ENCODE measurements at places on chromosomes 2 and 18. TPM values are rescaled to one million over a fixed set of nuclear protein-coding genes. Genes with fewer than 3 reads are reported as not detected.

The LANCL1 gene
- total RNA-seq, result 19.9 TPM

DNA sequence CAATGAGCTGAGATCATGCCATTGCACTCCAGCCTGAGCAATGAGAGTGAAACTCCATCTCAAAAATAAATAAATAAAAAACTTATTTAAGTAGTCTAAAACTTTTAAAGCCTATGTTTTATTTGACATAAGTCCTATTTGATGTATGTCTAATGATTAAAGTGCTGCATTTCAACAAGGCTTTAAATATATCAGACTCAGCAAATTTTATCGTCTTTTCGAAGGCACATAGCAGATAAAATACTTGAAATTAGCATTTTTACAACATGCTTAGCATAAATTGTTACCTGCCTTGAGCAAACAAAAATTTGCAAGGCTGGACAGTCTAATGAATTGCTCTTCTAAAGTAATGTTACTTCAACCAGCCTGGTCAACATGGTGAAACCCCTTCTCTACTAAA, 85.9 kb downstream of the PRKRA start:
- DNase-seq, result no peak

The ST8SIA5 gene
- 0.34 TPM for total RNA-seq

DNA sequence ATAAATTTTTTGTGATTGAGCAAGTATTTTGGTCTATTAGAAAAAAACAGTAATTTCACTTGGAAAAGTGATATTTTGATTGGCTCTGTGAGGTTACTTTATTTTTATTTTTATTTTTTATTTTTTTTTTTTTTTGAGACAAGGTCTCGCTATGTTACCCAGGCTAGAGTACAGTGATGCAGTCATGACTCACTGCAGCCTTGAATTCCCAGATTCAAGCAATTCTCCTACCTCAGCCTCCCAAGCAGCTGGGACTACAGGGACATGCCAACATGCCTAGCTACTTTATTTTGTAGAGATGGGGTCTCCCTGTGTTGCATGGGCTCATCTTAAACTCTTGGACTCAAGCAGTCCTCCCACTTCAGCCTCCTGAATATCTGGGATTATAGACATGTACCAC, 60.9 kb upstream of the MGAT5 start:
- DNase-seq, result no peak

- no peak for DNase-seq
Measured at GRCh38 chr2:23320058-23320457, 64.9 kb upstream of the KLHL29 start.

The PUM2 gene
- 87.0 TPM for total RNA-seq

DNA sequence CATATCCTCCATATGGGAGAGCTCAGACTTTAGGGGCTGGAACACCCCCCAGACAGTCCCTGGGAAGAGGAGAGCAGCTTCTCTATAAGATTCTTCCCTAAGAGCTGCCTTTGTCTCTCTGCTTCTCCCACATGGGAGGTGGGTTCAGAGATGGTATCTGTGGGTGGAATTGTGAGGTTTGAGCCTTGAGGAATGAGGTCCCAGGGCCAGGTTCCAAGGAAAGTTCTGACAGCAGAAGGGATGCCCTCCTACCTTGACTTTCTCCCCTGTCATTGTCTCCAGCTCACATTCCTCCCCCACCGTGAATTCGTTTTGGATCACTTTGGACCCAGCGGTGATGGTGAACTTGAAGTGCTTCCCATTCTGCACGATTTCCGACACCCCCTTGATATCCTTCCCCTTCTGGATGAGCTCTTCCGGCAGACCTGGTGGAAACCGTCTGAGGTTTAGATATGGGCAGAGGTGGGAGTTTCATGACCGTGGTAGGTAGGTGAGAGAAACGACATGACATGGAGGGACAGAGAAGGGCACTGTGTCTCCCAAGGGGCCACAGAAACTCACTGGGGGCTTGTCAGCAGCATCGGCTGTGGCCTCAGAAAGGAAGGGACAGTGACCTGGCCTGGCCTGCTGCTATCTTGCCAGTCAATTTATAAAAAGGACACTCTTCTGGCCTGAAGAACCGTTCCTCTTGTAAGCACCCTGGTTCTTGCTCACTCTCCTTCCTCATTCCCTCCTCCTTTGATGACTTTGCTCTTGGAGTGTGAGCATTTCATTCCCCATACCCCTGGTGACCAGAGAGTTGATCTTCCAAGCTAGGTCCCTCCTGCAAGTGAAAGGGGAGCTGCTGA, 1.7 kb downstream of the FABP1 start:
- no peak for DNase-seq
